ENCODE measurements at places on chromosomes 3 and 15.

DNA sequence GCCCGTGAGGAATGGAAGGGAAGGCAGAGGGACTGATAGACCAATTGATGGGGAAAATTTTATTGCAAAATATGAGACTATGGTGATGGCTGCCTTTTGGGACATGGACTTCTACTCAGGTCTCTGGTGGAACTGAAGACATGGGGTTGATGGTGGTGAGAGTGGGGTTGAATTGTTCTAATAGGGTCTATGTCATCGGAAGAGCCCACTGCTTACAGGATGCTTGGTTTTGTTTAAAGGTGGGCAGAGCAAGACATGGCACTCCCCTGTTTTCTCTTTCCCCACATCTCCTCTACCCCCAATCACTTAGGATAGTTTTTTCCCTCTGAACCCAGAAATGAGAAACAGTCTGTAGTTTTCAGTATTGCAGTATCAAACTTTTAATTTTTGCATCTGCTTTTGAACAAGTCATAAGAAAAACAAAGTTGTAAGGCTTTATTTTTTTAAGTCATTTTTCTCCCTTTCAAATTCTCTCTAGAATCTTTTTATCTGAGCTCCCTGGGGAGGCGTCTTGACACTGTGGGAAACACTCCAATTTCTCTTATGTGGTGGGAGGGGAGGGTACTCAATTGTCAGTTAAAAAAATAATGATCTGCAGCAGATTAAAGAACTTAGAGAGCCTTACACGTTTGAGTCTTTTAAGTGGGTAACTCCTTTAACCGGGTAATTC lies 276.2 kb upstream of the TBC1D5 start:
- no peak for DNase-seq

DNA sequence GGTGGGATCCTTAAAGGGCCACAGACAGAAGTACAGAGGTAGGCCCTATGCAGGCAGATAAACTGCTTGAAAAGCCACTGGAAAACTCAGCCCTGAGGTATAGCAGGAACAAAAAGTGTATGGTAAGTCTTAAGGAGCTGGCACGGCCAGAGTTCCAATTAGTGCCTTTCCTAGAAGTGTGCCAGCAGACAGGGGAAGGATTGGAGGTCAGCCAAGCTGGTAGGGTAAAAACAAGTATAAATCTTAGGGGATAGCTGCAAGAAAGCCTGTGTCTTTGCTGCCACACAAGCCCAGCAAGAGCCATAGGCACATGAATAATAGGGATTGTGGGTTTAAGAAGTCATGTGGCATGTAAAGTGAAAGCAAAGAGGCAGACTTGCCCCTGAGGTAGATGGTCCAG lies 582.5 kb downstream of the PLOD2 start:
- DNase-seq: no peak

- no peak for DNase-seq
These were observed 857.7 kb downstream of the OTOL1 start for GRCh38 chr3:162354356-162354755.

DNA sequence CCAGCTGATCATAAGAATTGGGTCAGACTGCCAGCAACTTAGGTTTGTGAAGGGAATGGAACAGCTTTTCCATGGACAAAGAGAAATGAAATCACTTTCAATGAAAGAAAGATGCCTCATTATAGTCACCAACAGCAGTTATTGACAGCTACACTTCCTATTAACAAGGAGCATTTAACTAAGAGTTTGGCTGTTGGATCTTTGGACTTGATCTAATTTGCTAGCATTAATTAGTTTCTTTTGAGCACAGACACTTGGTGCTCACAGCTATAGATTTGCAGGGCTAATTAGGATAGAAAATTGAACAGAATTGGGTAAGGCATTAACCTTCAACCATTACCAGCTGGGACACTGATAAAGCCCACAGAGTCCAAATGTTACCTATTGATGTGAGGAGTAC lies 24.2 kb downstream of the CMC1 start:
- no peak for DNase-seq

DNA sequence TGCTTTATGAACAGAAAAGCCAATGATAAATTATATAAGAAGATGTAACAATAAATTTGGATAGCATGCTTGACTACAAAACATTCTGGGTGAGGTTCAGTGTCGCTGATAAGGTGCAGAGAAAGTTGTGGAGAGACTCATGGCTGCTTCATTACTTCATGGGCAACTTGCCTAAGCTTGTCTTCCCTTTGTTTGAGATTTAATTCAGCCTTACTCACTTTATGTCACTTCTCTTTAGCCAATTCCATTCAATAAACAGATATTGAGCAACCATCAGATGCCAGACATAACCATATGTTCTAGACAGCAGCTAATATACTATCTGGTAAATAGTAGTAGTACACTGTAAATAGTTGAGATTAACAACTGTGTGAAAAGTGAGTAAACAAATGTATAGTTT lies 401.5 kb upstream of the FRG2C start:
- no peak for DNase-seq

GRCh38 chr3:168121184-168122017 lies 25.7 kb upstream of the GOLIM4 start:
- DNase-seq: no peak

DNA sequence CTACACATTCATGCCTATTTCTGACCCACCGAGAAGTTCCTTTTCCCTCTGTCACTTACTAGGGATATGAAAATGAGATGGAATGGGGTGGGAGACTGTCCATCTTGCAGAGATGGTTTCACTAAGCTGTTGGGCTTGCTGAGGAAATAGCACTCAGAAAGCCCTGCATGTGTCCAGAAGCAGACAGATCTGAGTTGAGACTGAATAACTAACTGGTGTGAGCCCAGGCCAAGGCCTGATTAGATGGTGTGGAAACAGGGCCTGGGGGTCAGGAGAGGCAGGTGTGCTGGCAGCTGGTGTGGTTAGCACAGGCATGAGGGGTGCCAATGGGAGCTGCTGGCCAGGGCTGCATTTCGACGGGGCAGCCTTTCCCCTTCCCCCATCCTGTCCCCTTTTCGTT lies 72.1 kb downstream of the CLSTN2 start:
- peak; percentile 18 for DNase-seq

GRCh38 chr3:131796558-131797198 lies 238.1 kb downstream of the CPNE4 start:
- DNase-seq: no peak

- DNase-seq: no peak
These were observed 16.4 kb upstream of the ALDH1A3 start for GRCh38 chr15:100863075-100863795.

DNA sequence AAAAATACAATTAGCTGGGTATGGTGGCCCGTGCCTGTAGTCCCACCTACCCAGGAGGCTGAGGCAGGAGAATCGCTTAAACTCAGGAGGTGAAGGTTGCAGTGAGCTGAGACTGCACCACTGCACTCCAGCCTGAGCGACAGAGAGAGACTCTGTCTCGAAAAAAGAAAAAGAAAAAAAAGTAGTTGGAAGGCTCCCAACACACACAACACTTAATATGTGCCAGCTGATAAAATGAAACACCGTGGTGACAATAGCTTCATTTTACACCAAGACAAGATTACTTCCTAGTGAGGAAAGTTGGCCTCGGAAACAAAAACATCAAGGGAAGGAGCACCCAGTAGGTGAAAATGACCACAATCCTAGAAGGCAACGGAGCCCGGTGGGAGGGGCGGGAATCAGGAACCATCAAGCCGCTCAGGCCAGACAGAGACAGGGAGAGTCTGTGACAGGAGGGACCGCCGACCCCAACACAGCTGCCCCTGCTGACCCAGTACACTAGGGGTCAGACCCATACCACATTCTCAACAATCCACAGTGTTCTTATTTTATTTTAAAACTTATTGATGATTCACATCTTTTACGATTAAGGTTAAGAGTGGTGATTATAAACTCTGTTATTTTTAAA lies 54.5 kb upstream of the OCA2 start:
- no peak for DNase-seq

DNA sequence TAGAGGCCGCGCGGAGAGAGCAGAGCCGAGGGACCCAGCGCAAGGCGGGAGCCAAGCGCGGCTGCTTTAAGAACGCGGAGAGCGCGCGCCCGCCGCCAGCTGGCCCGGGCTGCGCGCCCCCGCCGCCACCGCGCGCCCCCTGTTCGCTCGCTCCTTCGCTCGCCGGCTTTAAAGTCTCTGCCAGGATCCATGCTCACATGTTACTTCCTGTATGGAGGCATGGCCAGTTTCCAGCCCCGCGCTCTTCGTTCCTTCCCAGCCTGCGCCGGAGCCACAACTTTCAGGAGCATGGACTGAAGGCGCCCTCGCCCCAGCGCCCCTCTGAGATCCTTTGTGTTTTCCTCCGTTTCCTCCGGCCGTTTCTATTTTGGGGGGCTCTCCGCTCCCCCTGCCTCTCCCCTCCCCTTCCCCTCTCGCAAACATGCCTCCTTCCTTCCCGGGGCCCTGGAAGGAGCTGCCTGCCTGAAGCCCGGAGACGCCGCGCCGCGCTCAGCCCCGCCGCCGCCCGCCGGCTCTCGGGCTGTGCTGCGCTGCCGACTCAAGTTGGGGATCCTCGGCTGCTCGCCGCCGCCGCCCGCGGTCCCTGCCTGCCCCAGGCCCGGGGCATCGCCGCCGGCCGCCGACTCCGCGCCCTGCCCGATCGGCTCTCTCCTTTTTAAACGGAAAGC lies at the start of gene PTPRG:
Gene PTPRG (plus strand): TSS at position 198 of the 668 bp plus-strand sequence. CDS start 717 bp downstream, outside the sequence.
- DNase-seq: no peak

DNA sequence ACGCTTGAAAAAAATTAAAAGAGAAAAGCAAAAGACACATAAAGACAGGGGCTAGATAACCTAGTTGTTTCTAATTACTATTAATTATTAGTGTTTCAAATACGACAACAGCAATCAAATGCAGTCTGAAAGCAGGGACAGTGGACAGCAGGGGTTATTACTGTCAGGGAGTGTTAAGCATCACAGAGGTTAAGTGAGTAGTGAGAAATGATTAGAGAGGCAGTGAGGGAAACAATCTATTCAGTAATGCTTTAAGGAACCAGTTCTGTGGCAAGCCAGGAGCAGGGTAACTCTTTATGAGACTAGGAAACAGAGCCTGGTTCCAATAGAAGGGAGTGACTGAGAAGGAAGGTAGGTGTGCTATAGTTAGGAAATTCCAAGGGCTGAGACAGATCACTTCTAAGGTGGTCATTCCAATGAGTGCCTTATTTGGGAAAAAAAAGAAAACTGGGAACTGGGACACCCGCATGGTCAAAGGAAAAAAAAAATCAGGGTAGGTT lies 15.0 kb downstream of the RYK start:
- no peak for DNase-seq

GRCh38 chr15:64447536-64448315 lies 12.7 kb upstream of the ZNF609 start:
- DNase-seq: no peak

DNA sequence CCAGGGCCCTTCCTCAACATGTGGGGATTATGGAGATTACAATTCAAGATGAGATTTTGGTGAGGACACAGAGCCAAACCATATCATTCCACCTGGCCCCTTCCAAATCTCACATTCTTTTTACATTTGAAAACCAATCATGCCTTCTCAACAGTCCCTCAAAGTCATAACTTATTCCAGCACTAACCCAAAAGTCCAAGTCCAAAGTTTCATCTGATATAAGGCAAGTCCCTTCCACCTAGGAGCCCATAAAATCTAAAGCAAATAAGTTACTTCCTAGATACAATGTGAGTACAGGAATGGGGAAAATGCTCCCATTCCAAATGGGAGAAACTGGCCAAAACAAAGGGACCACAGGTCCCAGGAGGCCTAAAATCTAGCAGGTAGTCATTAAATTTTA lies 309.5 kb upstream of the SLITRK3 start:
- DNase-seq: no peak

- DNase-seq: no peak
These were observed 18.9 kb upstream of the ARRDC4 start for GRCh38 chr15:97941572-97941971.

GRCh38 chr3:25191673-25192072 lies 236.4 kb upstream of the RARB start:
- DNase-seq: no peak

- no peak for DNase-seq
These were observed 380.6 kb upstream of the C2CD4B start for GRCh38 chr15:62545467-62546227.

DNA sequence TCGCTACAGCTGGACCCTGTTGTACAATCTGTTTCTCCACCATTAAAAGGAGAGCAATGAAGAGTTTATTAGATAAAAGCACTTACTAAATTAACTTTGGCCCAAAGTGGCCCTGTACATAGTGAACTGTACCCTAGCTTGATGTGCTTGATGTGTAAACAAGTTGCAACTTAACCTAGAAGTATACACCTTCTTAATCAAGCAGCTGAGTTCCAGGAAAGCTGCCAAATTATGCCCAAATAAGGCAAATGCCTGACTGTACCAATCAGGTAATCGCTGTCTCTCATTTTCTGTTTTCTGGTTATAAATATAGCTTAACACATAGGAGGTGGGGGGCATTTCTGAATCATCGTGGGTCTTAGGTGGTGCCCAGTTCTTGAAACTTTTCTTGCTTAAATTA lies 704.8 kb upstream of the CBLB start:
- DNase-seq: no peak

All from SHP77 (cell line).